Trophoblast cell (in vitro differentiated cells and primary cell): ENCODE measurements at places on chromosomes 11 and 22.
A peak's percentile ranks its signal among the peaks of the same experiment; 100 is the strongest.

DNA sequence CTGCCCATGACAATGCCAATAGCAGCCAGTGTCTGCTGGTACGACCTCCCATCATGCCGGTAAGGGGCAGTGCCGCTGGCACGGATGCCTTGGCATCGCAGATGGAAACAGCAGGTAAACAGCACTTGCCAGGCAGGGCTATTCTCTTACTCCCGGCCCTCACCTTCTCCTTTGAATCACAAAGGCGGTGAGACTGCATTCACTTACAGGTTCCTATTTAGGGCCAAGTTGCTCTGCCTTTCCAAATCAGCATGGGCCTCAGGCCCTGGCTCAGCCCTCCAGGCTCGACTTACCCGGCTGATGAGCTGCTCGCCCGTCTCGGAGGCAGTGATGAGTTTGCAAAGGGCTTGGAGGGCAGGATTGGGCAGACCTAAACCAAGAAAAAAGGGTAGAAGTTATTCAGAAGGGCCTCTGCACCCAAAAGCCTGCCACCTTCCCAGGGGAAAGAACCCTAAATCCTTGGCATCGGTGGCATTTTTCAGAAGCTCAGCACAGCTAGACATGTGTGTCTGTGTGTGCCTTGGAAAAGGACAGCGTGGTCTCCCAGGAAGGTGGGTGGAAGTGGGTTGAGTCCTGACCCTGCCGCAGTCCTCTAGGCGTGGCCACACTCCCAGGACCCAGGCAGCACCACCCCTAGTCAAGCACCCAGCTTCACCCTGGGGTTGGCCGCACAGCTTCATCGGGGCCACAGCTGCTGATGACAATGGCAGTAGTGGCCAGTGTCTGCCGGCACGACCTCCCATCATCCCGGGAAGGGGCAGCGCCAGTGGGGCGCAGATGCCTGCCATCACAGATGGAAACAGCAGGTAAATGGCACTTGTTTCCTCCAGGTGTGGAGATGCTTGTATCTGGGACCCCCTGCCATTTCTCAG is 73.5 kb upstream of the PITPNB start:
- H3K36me3 ChIP-seq: peaks cover 8% of the 10 kb centered on the region
- H3K4me1 ChIP-seq: peaks cover 10% of the 10 kb centered on the region
- H3K4me3 ChIP-seq: no peak overlapping the region
- H3K27me3 ChIP-seq: no peaks in the 10 kb centered on the region
- no peak overlapping the region for H3K27ac ChIP-seq

DNA sequence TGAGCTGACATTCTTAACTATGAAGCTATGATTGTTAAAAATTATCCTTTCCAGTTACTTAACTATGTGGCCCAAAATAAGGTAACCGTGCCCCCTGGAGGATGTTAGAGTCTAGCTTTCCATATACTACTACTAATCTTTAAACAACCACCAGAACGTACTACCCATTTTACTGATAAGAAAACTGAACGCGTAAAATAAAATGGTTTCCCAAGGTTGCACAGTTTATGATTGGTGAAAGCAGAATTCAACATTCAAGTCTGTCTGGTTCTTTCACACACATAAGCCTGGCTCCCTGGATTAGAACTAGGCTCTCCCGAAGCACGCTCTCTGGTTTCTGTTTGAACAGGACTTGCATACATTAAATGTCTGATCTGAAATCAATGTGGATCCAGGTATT is 437.8 kb upstream of the CCDC90B start:
- no peaks in the 10 kb centered on the region for H3K36me3 ChIP-seq
- peak overlapping the region; percentile 93 for H3K27ac ChIP-seq
- H3K4me1 ChIP-seq: no peaks in the 10 kb centered on the region
- DNase-seq: peak; percentile 53
- no peaks in the 10 kb centered on the region for H3K27me3 ChIP-seq
- no peak overlapping the region for H3K4me3 ChIP-seq

- H3K27me3 ChIP-seq: no peaks in the 10 kb centered on the region
- H3K4me3 ChIP-seq: no peak overlapping the region
- no peaks in the 10 kb centered on the region for H3K4me1 ChIP-seq
- H3K36me3 ChIP-seq: peaks cover 5% of the 10 kb centered on the region
Measured at GRCh38 chr11:103085758-103086365, 6.1 kb downstream of the DCUN1D5 start.

DNA sequence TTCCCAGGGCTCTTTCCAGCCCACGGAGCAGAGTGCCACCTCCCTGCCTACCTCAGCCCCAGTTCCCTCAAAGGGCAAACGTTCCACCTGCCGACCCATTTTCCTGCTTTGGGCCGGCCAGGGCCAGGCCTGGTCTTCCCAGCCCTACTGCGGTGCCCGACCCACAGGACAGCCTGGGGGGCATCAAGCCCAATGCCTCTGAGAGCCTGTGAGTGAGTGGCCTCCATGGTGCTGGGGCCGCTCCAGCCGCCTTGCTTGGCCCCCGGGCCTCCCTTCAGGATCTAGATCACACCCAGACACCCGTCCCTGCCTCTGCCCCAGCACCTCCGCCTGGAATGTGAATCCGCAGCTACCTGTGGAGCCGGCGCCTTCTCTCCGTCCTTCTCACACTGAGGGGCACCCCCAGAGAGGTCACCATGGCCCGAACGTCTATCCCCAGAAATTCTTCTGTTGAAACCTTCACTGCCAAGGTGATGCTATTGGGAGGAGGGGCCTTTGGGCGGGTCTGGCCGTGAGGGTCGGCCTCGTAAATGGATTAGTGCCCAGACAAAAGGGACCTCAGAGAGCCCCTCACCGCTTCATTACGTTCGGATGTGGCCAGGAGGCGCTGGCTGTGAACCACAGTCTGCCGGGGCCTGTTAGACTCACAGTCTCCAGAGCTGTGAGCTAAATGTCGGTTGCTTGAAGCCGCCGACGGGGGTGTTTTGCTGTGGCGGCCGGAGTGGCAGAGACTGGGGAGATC is 36.2 kb upstream of the BRSK2 start:
- H3K4me1 ChIP-seq: no peaks in the 10 kb centered on the region
- no peak for DNase-seq
- H3K36me3 ChIP-seq: no peaks in the 10 kb centered on the region
- no peaks in the 10 kb centered on the region for H3K27me3 ChIP-seq
- no peak overlapping the region for H3K4me3 ChIP-seq

DNA sequence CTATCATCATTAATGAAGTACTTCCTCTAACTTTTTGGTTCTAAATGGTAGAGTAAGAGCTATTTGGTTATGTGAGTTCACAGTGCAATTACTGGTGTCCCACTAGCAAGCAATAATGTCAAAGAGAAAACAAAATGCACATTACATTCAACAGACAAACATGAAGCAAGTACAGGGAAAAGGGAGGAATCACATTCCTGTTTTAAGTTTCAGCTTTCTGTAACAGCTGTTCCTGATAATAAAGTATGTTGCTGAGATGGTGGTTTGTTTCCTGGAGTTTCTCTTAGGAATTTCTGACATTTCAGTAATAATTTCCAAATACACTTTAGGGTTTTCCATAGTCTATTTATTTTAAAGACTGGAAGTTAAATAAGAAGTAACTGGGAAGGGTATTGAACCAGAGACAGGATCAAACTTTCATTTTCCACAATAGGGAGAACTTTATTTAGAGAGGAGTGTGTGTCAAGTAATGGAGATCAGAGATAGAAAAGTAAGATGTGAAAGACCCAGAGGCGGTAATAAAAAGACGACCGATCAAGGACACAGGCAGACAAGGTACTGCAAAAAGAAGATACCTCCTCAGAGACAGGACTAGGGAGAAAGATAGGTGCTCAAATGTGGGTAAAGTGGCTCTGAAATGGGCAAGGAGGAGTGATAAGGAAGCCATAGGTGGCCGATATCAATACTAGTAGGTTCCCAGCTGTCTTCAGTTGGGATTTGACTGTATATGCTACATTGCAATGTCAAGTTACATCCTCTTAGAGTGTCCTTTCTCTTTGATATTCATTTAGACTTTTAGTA is 20.8 kb upstream of the CLNS1A start:
- no peaks in the 10 kb centered on the region for H3K36me3 ChIP-seq
- H3K27ac ChIP-seq: no peak overlapping the region
